ENCODE measurements at places on chromosomes 3 and 15.

- DNase-seq, result no peak
Observed at GRCh38 chr3:61181874-61182273, 69.4 kb downstream of the FHIT start.

DNA sequence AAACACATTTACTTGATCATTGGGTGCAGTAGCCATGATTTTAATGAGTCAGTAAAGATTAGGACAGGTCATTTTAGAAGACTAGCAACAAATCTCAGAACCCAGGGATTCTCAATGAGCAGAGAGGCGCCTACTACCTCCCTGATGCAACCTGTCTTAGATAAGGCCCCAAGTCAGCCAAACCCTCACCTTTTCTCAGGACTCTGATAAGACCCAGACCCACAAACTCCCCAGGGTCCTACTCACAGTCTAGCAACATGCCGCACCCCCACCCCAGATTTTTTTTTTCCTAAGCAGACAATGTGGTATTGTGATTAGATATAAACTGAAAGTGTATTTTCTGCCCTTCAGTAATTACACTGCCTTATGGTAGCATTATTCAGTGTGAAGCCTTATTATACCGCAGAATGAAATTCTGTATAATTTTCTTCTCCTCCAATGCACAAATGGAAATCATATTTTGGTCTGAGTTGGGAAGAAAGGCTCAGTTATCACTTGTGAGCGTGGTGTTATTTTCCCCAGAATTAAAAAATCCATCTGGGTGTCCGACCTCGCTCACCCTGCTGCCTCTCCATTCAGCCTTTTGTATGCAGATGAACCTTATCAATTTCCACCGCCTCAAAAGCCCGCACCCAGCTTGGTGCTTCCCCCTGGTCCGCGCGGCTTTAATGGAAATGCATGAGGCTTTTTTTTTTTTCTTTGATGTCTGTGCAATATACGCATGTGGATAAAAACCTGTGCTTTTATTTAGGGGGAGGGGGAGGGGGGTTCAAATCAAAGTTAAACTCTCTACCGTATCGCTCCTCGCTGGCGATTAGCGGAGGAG lies 122.0 kb upstream of the SOX14 start:
- DNase-seq, result no peak

- DNase-seq, result no peak
Observed at GRCh38 chr15:58760385-58761009, 10.6 kb upstream of the MINDY2 start.

DNA sequence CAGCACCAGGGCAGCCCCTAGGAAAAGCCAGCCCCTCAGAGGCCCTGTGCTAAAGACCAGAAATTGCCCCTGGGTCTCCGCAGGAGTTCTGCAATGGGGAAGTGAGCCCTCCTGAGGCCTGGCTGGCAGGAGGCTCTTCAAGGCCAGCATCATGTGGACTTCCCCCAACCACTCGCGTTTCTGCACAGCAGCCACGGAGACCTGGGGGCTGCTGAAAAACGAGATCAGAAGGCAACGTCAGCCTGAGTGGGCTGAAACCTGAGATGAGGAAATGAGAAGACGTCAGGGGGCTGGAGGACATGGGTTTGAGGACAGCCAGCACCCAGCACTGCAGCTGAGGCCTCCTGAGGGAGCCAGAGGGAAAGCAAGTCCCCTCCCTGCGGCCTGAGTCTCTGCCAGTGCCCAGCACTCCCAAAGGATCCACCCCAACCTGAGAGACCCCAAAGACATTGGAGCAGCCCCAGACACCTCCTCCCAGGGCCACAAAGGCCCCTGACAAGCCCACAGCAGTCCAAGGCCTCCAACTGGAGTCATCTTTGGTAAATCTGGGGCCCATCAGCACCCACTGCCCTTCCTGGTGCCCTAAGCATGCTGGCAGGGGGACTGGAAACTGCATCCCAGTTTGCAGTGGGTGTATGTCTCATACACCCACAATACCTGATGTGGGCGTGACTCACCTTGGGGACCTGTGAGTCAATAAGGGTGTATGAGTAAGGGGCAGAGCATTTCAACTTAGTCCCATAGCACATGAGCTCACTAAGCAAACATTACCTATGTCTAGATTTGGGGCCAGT lies 29.2 kb upstream of the CYP11A1 start:
- no peak for DNase-seq

DNA sequence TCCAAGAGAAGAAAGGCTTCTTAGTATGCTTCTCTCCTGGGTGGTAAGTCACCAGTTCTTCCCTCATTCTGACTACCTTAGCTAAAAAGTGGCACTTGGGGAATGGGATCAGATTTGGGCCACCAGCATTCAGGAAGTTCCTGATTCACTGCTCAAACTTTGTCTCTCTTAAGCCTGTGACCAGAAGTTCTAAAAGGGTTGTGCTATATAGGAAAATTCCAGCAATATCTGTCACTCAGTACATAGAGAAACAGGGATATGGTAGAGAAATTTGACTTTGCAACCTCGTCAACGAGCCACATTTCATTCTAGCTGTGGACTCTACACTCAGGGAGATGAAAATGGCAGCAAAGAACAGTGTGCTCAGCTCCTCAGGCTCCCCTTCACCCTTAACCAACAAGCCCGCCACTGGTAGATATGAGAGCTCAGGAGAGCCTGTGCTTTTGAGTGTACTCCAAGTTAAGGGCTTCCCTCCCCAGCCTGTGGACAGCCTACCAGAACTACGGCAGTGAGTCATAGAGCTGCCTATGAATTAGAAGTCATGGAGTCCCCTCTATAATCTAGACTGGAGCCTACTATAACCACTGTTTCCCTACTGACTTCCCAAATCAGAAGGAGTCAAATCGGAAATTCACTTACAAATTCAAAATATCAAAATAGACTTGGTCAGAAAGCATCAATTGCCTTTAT lies 52.6 kb upstream of the MYO5C start:
- no peak for DNase-seq

GRCh38 chr3:100740207-100740606 lies 30.9 kb downstream of the TFG start:
- DNase-seq, result no peak

GRCh38 chr3:177764377-177764912 lies 567.2 kb upstream of the TBL1XR1 start:
- no peak for DNase-seq

- DNase-seq, result no peak
Observed at GRCh38 chr3:5258526-5258925, 71.0 kb downstream of the EDEM1 start.

DNA sequence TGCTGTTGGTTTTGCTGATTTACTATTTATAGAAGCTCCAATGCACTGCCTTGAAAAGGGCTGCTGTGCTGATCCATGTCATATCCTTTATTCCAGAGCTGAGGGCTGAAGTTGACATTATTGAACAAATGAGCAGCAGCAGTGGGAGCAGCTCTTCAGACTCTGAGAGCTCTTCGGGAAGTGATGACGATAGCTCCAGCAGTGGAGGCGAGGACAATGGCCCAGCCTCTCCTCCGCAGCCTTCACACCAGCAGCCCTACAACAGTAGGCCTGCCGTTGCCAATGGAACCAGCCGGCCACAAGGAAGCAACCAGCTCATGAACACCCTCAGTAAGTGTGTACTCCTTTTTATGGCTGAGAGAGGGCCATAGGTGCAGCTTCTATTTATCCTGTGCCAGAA lies 8.8 kb downstream of the EAF1 start:
- no peak for DNase-seq

- DNase-seq, result no peak
Observed at GRCh38 chr3:15316998-15317435, 15.4 kb downstream of the SH3BP5 start.

DNA sequence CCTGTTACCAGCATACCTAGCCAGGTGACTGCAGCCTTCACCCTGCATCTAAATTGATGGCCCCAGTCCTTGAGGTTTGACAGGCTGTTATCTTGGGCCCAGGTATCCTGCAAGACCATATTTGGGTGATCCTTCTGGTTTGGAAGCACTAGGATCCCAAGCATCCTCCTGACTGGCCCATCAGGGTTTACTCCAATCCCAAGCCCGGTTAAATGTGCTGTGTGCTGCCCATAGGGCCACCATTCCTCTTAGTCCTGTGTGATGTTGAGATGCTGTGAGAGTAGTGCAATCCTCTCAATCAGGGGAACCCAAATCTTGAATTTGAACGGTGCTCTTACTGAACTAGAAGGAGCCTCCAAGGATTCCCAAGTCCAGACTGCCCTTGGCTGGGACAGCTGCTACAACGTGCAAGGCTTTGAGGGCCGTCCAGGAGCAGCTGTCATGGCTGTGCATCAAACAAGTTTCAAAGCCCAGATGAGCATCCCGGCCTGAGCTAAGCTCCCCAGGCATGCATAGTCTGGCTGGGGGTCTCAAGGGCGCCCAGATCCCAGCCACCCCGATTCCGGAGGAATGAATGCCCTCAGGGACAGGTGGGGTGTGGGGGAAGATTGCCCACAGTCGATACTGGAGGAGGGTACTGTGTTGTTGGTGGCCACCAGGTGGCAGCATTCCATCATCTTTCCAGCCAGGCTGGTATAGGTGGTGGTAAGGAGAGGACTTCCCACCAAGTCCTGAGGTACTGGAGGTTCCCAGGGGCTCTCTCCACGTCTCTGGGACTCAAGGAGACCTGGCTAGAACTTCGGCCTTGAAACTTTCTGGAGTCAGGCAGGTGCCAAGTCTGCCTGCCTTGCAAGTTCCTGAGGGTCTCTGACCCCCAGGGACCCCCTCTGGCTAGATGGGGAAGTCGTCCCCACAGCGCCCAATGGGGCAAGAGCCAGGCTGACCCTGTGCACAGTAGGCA lies 32.6 kb downstream of the RBM5 start:
- peak; percentile 69 for DNase-seq

DNA sequence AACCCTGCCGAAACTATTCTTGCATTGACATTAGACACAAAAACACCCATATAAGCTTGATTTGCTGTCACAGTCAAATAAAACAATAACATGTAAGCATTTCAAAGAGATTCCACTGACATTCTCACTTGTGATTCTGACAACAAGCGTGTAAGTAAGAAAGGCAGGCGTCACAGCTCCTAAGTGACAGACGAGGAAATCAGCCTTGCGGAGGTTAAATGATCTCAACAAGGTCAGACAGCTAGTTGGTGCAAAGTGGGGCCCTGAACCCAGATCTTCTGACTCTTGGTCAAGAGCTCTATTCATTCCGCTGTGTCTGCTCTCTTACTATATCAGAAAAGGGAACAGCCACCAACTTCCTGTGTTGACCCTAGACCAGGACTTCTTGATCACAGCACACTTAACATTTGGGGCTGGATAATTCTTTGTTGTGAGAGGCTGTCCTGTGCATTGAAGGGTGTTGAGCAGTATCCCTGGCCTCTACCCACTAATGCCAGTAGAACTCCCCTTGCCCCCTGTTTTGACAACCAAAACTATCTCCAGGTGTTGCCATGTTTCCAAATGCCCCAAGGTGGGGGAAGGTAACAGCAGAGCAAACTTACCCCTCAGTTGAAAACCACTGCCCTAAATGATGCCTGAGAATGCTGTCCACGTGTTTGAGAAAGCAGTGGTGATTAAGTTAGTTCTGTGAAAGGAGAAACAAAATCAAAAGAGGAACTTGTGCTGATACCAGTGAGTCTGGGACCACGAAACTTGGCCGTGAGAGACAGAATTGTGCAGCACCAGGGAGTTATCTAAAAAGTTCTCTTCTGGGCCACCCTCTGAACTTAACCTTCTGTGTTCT lies 86.1 kb downstream of the LIPC start:
- no peak for DNase-seq

- no peak for DNase-seq
Observed at GRCh38 chr3:182925330-182925943, 54.9 kb downstream of the DCUN1D1 start.

GRCh38 chr15:73228128-73228646 lies 140.6 kb downstream of the HCN4 start:
- no peak for DNase-seq

- no peak for DNase-seq
Observed at GRCh38 chr3:174266476-174266875, 592.7 kb upstream of the NAALADL2 start.

GRCh38 chr15:65377105-65377975 lies 462 bp downstream of the IGDCC3 start:
- DNase-seq, result no peak

DNA sequence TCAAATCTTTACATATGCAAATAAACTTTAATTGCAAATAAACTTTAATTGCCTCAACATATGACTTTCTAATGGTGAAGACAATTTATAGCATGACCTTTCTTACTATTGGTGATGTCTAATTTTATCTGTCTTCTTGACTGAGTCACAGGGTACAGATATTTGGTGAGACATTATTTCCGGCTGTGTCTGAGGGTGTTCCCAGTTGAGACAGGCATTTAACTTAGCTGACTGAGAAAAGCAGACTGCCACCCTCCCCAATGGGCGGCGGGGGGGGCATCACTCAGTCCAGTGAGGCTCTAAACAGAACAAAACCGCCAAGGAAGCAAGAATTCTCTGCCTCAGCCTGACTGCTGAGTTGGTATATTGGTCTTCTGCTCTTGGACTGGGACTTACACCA lies 160.0 kb downstream of the TBL1XR1 start:
- DNase-seq, result no peak

GRCh38 chr3:97350971-97351370 lies 413.6 kb upstream of the ARL6 start:
- no peak for DNase-seq

DNA sequence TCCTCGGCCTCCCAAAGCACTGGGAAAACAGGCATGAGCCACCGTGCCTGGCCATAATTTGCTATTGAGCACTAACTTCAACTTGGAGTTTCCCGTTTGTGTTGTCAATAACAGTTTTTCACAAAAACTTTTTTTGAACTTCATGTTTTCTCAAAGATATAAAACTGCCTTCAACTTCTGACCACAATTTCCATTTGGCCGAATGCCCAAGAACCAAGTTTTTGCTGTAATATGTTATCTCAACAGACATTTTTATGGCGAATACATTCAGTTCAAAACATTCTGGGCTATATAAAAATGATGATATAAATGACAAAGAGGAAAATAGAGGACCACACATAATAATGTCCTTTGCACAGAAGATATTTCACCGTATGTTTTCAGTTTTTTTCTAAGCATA lies 56.4 kb downstream of the NEDD4 start:
- DNase-seq, result no peak

DNA sequence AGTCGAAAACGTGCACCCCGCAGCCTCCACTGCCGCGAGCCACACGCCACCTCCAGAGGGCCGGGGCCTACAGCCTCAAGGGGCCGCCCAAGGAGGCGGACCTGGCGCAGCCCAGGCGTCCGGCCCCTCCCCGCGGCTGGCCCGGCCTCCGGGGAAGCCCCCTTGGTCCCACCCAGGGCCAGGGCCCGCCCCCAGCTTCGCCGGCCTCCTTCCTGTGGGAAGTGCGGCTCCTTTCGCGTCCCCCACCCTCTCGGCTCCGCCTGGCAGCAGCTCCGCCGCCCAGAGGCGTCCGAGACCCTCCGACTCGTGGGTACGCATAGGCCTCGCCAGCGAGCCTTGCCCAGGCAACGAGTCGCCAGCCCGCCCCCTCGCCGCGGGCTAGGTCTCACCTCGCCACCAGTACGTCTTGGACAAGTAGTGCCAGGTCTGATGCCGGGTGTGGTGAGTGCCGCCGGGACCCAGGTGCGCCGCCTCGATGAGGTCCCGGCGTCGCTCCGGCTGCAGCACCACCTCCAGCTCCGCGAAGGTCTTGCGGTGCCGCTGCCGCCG lies 642 bp downstream of the ZBTB11 start:
- DNase-seq, result peak; percentile 96

DNA sequence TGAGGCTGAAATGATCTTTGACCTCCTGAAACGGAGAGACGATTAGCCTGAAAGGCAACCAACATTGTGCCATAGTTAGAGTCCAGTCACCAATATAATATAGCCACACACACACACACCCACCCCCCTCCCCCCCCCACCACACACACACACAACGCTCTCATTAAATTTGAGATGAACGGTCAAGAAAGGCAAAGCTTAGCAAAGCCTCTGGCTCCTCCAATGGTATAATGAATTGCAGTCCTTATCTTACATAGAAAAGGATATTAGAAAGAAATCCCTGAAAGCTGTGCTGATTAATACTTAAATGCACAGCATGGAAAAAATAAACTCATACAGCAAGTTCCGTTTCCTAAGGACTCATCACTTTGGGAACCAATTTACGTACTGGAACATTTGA lies 876 bp upstream of the ZNF385D start:
- no peak for DNase-seq
